Activated CD4-positive, alpha-beta memory T cell treated with anti-CD3 and anti-CD28 coated beads, Interleukin-2, amount 10 ng/mL, durations not matched to agents 7 days and 5 days (primary cell): ENCODE measurements at places on chromosomes 7 and 10.

GRCh38 chr7:229184-229964 is 37.0 kb downstream of the FAM20C start:
- no peaks in the 10 kb centered on the region for H3K36me3 ChIP-seq
- no peaks in the 10 kb centered on the region for H3K27me3 ChIP-seq
- no peak for DNase-seq

DNA sequence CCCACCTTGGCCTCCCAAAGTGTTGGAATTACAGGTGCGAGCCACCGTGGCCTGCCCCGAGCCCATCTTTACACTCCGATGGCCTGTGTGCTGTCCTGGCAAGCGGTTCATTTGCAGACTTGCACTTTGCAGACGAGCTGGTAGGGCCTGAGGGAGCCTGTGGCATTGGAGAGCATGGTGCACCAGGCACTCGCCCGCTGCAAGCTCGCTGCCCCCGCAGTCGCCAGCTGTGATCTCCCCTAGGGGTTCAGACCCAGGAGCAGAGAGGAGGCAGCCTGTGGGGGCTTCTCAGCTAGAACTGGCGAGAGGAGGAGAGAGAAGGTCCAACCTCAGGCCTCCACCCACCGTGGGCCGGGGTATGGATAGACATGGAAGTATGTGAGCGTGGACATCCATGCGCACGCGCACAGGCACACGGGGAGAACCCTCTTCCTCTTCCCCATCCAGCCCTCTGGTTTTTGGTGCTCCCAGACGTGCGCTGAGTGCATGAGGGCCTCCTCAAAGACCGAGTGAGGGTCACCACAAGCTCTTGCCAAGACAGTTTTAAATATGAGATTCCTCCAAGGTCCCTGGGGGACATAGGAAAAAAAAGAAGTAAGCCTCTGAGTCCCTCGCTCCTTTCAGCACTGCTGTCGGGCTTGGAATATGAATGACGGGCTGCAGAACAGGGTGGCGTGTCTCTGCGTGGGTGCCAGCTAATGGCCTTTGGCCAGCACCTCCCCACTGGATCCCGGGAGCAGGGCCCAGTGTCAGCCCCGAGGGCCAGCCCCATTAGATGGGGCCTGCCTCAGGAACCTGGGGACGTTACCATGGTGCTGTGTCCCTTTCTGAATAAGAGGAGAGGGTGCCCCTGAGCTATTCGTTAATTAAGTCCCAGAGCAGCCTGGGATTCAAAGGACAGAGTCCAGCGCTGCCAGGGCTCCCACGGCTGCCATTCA is 15.1 kb upstream of the TTYH3 start:
- no peak overlapping the region for H3K4me3 ChIP-seq
- no peak for DNase-seq
- no peaks in the 10 kb centered on the region for H3K4me1 ChIP-seq
- H3K36me3 ChIP-seq, result no peaks in the 10 kb centered on the region
- H3K27ac ChIP-seq, result no peak overlapping the region

DNA sequence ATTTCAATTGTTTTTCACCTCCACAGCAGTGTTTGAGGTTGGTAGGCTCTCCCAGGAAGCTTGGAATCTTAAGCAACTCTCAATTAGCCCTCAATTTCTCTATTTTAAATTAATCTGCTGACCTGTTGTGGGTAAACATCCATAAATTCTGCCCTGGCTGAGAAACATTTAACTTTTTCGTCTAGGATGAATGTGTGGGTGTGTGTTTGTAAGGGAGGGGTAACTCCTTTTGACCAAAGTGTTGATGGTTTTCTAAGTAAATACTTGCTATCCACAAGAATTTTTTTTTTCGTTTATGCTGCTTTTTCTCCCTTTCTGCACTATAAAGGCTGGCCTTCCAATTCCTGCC is 973 bp downstream of the PPP3CB start:
- DNase-seq, result no peak
- H3K36me3 ChIP-seq, result peaks cover 38% of the 10 kb centered on the region
- H3K4me1 ChIP-seq, result peaks cover 48% of the 10 kb centered on the region
- H3K27ac ChIP-seq, result peak overlapping the region; percentile 96
- no peaks in the 10 kb centered on the region for H3K27me3 ChIP-seq

- no peaks in the 10 kb centered on the region for H3K36me3 ChIP-seq
- peaks cover 12% of the 10 kb centered on the region for H3K27me3 ChIP-seq
- peaks cover 11% of the 10 kb centered on the region for H3K4me1 ChIP-seq
- no peak for DNase-seq
- no peak overlapping the region for H3K4me3 ChIP-seq
Measured at GRCh38 chr10:71971769-71972555, 7.8 kb downstream of the CHST3 start.

GRCh38 chr7:7110706-7111105 is 71.6 kb upstream of the C1GALT1 start:
- H3K27ac ChIP-seq, result no peak overlapping the region
- no peaks in the 10 kb centered on the region for H3K27me3 ChIP-seq
- peaks cover 2% of the 10 kb centered on the region for H3K4me1 ChIP-seq
- H3K4me3 ChIP-seq, result no peak overlapping the region
- DNase-seq, result no peak

- H3K36me3 ChIP-seq, result no peaks in the 10 kb centered on the region
- H3K27me3 ChIP-seq, result no peaks in the 10 kb centered on the region
- no peak overlapping the region for H3K4me3 ChIP-seq
- DNase-seq, result no peak
- peaks cover 3% of the 10 kb centered on the region for H3K4me1 ChIP-seq
Measured at GRCh38 chr10:1957057-1957456, 219.7 kb upstream of the ADARB2 start.

DNA sequence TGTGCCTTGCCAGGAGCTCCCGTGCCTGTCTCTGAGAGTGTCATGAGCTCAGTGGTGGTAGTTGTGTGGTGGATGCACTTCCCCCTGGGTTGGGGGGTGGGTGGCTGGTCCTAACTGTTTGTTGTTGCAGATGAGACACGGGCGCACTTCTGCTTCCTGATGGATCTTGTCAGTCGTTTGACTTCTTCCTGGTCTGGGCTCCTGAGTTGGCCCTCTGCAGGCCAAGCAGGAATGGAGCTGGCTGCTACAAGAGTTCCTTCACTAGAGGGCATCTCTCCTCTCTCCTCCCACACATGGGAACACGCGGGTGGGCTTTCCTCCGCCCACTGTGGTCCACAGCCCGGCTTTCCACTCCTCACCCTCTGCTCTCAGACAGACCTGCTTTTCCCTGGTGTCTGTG is 82.0 kb downstream of the BMS1 start:
- no peak overlapping the region for H3K4me3 ChIP-seq
- H3K36me3 ChIP-seq, result no peaks in the 10 kb centered on the region
- peaks cover 8% of the 10 kb centered on the region for H3K4me1 ChIP-seq
- peaks cover 44% of the 10 kb centered on the region for H3K27me3 ChIP-seq
- no peak overlapping the region for H3K27ac ChIP-seq
- DNase-seq, result no peak

DNA sequence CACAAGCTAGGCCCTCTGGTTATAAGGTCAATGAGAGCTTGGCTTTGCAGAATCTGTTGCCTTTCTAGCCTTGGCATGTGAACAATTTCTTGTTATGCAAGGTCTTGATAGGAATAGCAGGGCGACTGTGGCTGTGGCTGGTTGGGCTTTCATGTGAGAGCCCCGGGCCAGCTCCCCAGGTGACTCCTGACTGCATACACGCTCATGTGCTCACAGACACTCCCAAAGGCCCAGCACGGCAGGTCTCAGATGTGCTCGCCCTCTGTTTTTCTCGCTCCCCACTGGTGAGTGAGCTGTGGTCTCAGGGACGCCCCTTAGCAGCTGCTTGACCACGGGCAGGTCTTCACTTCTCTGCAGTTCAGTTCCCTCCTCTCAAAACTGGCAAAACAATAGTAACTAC is 37.1 kb upstream of the ZNF32 start:
- DNase-seq, result no peak
- no peaks in the 10 kb centered on the region for H3K36me3 ChIP-seq
- no peak overlapping the region for H3K27ac ChIP-seq

GRCh38 chr7:140079121-140079536 is 16.4 kb upstream of the PARP12 start:
- H3K4me1 ChIP-seq, result peaks cover 15% of the 10 kb centered on the region
- peaks cover 9% of the 10 kb centered on the region for H3K36me3 ChIP-seq
- DNase-seq, result no peak
- peaks cover 12% of the 10 kb centered on the region for H3K27me3 ChIP-seq
- no peak overlapping the region for H3K4me3 ChIP-seq
